NCI-H2081 (cell line): ENCODE measurements at places on chromosomes 7 and 10.

DNA sequence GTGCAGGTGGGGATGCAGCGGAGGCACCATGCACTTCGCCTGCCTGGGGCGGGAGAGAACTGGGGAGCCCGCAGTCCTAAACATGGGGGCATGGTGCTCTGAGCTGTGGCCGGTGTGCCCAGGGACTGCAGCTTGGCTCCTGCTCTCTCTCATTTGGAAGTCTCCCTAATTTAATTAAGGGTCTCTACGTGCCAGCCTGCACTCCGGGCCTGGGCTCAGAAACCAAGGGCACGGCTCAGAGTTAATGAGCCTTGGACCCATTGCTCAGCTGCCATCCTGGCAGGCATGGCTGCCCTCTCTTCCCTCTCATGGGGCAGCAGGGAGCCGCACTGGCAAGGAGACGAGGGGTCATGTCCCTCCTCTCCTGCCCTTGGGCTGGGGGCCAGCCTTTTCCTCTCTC is 115.6 kb downstream of the CDH23 start:
- no peak for DNase-seq

- DNase-seq: no peak
Observed at GRCh38 chr10:11689945-11690736, 52.0 kb upstream of the ECHDC3 start.

GRCh38 chr7:65746398-65746669 is 126.5 kb upstream of the VKORC1L1 start:
- DNase-seq: no peak

DNA sequence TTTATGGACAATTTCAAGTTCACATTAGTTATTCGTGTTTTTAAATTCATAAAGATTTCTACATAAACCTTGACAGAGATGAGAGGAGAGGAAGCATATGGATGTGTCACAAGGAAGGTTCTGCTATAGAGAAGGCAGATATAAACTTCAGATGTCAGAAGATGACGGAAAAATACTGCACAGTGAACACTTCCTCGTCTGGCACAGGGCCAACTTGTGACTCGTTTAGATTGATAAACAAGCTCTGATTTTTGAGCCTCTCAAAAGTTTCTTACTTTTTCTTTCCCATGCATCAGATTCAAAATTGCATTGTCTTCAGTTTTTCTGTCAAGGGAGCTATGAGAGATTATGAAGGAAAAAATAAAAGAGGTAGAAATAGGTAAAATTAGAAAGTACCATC is 156.4 kb upstream of the MINDY3 start:
- no peak for DNase-seq

DNA sequence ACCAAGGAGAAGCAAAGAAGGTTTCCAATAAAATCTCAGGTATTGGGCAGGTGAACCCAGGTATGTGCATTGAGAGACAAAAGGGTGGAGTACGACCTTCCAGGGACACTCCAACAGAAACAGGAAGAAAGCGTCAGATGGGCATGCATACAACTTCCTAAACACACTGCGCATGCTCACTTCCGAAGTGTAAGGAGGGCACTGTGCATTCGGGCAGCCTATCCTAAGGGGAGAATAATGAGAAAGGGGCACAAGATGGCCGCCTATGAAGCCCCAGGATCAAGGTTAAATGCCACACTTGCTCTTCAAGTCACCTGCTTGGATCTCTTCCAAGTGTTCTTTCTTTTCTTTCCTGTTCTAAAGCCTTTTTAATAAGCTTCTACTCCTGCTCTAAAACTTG is 39.4 kb upstream of the PRSS1 start:
- no peak for DNase-seq

DNA sequence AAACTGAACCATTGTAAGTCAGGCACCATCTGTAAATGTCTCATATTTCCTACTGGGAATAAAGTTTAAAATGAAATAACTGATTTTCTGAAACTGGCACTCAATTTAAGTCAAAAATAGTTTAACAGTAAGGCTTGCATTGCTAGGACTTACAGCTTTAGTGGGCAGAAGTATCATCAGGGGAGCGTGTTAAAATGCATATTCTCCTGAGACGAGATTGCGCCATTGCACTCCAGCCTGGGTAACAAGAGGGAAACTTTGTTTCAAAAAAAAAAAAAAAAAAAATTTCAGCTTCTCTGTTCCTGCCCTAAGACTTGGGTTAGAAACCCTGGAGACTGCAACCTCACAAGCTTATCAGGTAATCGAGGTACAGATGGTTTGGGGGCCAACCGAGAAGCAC is 65.4 kb downstream of the UBE3C start:
- DNase-seq: no peak

GRCh38 chr7:40694026-40694809 is 559.4 kb downstream of the SUGCT start:
- DNase-seq: no peak

DNA sequence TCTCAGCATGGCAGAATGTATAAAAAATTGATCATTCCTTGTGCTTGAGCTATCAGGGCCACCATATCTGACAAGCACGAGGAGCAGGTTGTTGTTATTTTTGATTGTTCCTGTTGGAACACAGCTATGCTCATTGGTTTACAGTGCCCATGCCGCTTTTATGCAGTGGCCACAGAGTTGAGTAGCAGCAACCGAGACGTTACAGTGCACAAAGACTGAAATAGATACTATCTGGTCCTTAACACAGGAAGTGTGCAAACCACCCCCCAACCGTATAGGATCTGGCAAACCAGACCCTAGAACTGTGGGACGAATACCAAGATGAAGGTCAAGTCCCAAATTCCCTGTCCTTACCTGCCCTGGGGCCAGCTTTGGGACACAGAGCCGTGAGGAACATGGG is 216.6 kb downstream of the KLF6 start:
- no peak for DNase-seq

GRCh38 chr7:2808891-2809665 is 35.0 kb downstream of the GNA12 start:
- DNase-seq: no peak

- DNase-seq: no peak
Observed at GRCh38 chr10:7942859-7943258, 111.6 kb upstream of the GATA3 start.

GRCh38 chr10:69124563-69125268 is 738 bp downstream of the VPS26A start:
- DNase-seq: peak; percentile 2

GRCh38 chr10:21516242-21517131 is 9.0 kb downstream of the SKIDA1 start:
- DNase-seq: no peak

DNA sequence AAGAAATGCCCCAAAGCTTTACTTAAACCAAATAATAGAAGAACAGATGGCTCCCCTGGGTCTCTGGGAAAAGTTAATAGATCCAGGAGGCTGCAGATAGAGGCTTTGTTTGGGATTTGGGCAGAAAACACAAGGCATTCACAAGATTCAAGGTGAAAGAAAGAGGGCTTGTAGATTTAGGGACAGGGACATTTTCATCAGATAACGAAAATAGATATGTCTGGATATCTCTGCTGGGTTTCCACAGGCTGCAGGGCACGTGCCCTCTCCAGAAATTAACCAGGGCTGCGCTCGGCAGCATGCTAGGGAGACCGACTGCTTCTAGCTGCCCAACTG is 14.9 kb downstream of the CARD11 start:
- DNase-seq: no peak

DNA sequence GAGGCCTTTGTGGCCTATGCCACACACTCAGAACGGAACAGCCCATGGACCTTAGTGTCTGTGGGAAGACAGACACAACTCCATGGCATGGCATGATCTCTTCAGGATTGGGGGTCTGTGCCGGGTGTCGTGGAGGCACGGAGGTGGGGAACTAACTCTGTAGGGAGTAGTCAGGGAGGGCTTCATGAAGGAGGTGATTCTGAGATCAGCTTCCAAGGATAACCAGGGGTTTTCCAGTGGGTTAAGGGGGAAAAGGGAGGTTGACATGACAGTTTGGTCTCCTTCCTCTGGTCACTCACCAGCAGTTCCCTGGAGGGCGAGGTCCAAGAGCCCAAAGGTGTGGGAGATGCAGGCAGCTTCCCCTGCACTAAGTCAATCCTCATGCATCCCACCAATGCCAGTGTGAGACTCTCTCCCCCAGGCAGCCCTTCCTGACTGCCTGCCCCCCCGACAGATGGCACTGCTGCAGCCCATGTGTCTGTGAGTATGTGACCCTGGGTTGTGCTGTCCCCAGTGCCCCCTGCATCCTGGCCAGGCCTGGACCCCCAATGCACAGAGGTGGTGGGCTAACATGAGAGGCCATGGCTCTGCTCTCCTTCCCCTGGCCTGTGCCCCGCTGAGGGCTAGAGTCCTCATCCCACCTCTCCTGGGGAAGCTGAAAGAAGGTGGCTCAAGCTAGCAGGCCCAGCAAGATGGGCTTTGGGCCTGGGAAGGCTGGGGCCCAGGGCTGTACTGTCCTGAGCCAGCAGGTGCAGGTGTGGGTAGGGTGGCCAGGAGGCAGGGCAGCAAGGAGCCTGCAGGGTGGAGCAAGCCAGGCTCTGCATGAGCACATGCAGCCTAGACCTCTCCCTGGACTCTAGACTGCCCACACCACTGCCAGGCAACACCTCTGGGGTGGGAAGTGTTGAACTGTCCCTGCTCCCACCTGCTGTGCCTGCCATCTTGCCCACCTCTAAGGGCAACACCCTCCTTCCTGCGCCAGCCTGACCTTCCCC is 39.7 kb downstream of the RASGEF1A start:
- DNase-seq: no peak

- peak; percentile 31 for DNase-seq
Observed at GRCh38 chr7:98210513-98211220, 572 bp upstream of the BHLHA15 start.

DNA sequence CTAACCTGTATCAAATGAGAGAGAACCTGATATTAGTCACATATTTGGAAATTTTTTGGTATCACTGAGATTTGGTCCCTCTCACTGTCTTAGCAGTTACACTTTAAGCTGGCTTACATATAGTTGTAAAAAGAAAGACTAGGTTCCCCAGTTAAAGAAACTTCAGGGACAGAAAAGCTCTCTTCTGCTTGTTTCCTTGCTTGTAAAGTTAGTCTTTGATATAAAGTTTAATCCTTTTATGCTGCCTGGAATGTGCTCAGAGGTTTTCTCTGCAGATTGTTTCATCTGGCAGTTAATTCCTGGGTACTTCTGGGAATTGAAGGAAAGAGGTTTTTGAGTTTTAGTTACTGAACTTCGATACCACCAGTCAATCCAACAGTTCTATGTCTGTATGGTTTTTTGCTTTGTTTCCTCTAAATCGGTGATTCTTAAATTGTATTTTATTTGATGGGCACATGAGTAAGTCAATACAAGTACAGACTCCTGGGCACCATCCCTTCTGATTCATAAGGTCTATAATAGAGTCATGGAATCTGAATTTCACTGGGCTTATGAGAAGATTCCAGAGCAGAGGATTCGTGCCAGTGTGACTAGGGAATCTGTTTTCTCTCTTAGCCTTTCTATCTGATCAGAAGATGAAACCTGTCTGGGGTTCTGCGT is 1080.9 kb upstream of the C7orf33 start:
- no peak for DNase-seq

DNA sequence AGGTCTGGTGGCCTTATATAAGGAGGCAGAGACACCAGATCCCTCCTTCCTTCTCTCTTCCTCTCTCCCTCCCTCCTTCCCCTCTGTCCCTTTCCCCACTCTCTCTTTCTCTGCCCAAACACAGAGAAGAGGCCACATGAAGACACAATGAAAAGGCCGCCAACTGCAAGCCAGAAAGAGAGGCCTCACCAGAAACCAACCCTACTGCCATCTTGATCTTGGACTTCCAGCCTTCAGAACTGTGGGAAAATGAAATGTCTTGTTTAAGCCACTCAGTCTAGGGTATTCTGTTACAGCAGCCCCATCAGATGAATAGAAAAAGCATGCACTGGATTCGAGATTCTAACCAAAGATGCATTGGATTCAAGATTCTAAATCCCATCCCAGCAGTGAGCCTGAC is 168.1 kb downstream of the FAM107B start:
- no peak for DNase-seq

- peak; percentile 49 for DNase-seq
Observed at GRCh38 chr7:55366461-55367070, 1.4 kb downstream of the LANCL2 start.

GRCh38 chr7:80634505-80634904 is 3.9 kb upstream of the CD36 start:
- no peak for DNase-seq

- DNase-seq: no peak
Observed at GRCh38 chr7:128672927-128673517, 930 bp downstream of the GARIN1A start.

- DNase-seq: no peak
Observed at GRCh38 chr10:2427412-2427811, 639.9 kb upstream of the PFKP start.

DNA sequence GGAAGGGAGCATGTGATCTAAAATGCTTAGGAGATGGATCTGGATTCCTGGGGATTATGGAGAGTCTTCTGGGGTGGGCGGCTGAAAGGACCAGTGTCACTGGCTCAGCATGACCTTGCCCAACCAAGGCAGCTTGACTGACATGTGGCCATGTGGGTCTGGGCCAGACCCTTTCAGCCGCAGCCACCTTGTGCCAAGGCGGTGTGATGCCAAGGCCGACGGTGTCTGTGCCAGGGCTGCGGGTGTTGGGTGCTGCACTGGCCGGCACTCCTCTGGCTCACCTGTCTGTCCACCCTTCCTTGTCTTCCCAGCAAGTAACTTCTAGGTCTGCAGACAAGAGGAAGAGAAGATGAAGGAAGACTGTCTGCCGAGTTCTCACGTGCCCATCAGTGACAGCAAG is 8.8 kb downstream of the DEPP1 start:
- no peak for DNase-seq

- no peak for DNase-seq
Observed at GRCh38 chr10:13400196-13400965, 52.3 kb upstream of the SEPHS1 start.

GRCh38 chr10:3002304-3002703 is 65.0 kb upstream of the PFKP start:
- no peak for DNase-seq

- DNase-seq: no peak
Observed at GRCh38 chr7:10977113-10977512, 3.4 kb downstream of the PHF14 start.

DNA sequence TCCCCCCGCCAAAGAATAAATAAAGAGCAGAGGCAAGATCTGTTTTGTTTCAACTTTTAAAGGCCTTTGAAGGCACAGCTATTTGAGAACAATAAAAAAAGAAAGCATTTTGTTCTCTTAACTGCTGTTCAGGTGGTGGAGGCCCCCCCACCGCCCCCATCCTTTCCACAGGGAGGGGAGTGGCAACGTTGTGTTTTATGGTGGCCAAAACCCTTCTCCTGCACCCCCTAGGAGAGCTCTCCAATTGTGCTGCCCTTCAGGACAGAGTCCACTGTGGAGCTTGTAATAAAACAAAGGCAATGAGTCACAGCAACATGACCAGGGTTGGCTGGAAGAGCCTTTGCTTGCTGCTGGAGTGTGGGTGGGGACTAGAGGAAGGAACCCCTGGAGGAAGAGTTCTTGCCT is 987.9 kb downstream of the KCNMA1 start:
- DNase-seq: no peak

GRCh38 chr7:66272321-66272720 is 67.2 kb downstream of the TPST1 start:
- DNase-seq: no peak

DNA sequence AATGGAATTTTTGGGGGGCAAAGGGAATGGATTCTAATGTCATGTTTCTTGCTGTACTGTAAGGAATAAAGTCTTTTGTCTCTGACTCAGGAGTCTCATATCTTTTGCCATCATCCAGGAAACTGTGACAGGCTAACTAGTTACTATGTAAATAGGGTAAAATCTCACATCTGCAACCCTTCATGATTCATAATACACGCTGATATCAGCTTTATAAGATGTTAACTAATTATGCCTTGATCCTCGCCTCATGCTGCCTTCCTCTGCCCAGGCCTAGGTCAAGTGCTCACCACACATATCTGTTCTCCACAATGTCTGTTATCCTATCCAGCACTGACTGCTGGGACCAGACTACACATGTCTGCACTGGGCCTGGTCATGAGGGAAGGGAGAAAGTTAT is 81.3 kb upstream of the CXCL12 start:
- no peak for DNase-seq
